ENCODE measurements at places on chromosomes 4 and X.
A peak's percentile ranks its signal among the peaks of the same experiment; 100 is the strongest.

DNA sequence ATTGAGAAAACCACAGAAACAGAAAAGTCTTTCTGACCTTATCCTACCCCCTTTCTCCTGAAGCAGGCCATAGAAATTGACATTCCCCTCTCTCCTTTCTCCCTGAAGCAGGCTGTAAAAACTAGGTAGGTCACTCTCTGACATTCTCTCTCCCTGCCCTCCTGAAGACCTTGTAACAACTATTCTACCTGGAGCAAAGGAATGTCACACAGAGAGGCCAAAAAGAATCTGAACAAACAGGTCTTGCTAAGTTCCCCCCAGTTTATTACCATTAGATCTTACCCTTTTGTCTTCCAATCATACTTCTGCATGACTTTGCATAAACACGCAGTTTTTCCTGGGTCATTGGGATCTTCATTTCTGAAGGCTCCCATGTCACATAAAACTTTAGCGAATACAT, 198.3 kb upstream of the GYPA start:
- DNase-seq = no peak

DNA sequence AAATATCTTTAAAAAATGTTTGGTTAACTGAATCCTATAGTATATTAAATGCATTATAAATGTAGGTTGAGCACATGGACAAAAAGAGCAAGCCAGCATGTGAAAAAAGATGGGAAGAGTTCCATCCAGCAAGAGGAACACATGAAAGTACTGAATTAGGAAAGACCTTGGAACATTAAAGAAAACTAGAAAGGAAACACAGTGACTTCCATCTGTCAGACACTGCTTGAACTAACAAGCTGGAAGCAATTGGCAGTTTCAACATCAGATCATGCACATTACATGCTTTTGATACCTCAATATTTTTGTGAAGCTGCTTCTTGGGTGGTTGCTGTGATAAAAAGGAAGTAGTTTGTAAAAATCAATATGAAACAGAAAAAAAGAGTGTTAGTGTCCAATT, 626.8 kb upstream of the GNPDA2 start:
- DNase-seq = no peak

- peak; percentile 86 for DNase-seq
Measured at GRCh38 chrX:119427024-119427794, 28.1 kb downstream of the SLC25A43 start.

GRCh38 chrX:21167494-21167893, 206.7 kb upstream of the CNKSR2 start:
- no peak for DNase-seq

- no peak for DNase-seq
Measured at GRCh38 chr4:4868040-4868757, 8.7 kb downstream of the MSX1 start.

GRCh38 chrX:120224388-120224787, 26.2 kb upstream of the ZBTB33 start:
- no peak for DNase-seq
